Panc1 (cell line): ENCODE measurements at places on chromosomes 7 and 10. TPM values are rescaled to one million over a fixed set of nuclear protein-coding genes. Genes with fewer than 3 reads are reported as not detected.

GRCh38 chr10:95467162-95467599 lies 94.0 kb downstream of the SORBS1 start:
- DNase-seq = no peak

DNA sequence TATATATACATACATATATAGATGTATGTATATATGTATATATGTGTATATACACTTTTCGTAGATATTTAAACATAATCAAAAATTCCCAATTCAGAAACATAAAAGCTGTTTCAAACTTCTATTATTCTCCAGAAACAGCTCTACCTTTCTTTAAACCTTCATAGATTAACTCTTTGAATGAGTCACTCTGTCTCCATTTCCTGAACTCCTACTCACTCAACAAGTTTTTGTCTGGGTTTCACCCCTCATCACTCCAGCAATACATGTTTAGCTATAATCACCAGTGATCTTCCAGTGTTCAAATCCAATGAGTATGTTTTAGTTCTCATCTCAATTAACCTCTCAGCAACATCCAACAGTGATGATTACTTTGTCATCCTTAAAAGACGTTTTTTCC lies 9.6 kb downstream of the DGKB start:
- no peak for DNase-seq

GRCh38 chr10:109953766-109954165 lies 30.5 kb upstream of the XPNPEP1 start:
- DNase-seq = no peak

- peak; percentile 25 for DNase-seq
These were observed 200.7 kb downstream of the RAPGEF5 start for GRCh38 chr7:22156205-22156604.

DNA sequence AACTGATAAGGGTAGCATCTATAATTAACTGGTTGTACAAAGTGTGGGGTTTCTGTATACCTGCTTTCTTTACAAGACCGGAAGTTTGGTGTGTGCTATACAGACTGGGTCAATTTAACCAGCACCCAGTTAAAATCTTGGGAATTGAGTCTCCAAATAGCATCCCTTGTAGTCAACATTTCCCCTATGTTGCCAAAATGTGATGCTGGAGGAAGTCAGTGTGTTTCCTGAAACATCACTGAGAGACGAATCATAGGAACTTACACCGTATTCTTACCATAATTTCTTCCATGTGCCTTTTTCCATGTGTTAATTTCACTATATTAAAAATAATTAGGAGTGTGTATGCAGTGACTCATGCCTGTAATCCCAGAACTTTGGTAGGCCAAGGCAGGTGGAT lies 1.7 kb downstream of the AKR1C4 start:
- DNase-seq = no peak

- DNase-seq = no peak
These were observed 53.1 kb upstream of the C7orf33 start for GRCh38 chr7:148537435-148537834.

GRCh38 chr7:30863706-30864035 lies 48.0 kb upstream of the AQP1 start:
- no peak for DNase-seq

DNA sequence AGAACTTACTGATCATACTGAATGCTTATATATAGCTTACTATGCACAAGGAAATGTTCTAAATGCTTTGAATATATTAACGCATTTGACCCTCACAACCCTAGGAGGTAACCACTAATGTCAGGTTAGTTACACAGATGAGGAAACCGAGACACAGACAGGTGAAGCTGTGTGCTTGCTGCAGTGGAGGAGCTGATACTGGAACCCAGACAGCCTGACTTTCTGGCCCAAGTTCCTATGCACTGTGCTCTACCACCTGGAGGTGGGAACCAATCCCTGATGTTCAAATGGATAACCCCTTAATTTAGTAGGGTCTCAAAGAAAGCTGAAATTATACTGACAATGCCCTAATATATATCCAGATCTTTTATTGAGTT lies 119.6 kb downstream of the SORBS1 start:
- DNase-seq = no peak

DNA sequence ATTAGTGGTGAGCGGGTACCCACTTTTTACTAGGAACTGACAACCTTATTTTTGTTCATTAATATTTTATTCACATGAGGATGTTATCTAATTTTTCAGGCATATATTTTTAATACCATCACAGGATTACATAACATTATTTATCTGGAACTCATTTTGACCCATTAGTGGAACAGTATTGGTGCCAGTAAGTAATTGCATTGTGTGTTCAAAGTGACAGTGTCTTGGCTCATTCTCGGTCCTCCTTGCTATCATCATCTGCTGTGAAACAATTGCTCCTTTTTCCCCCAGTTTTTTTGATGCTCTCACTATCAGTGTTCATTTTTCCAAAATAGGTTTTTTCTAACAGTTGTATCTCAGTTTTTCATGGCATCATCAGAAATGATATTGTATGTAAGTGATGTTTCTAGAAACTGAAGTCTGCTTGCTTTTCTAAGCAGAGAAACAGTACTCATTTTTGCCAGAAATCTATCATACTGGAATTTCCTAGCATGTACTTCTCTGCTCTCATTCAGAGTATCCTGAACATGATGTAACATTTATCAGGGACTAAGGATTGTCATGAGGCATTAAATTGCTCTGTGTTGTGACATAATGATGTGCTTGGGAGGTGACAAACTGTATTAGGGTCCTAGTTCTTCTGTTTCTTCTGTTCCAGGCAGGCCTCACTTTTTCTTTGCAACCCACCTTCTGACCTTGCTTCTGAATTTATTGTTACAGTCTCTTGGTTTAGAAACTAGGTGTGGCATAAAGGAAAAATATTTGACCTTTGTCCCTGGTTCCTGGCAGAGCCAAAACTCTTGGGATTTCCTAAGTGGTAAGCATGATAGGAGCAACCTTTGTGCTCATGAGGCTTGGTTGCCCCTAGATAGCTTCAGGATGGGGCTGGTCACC lies 4.2 kb downstream of the NUB1 start:
- no peak for DNase-seq

- DNase-seq = no peak
These were observed 200.7 kb downstream of the CELF2 start for GRCh38 chr10:11218395-11218794.

- no peak for DNase-seq
These were observed 513.8 kb downstream of the MAGI2 start for GRCh38 chr7:78939669-78940068.

DNA sequence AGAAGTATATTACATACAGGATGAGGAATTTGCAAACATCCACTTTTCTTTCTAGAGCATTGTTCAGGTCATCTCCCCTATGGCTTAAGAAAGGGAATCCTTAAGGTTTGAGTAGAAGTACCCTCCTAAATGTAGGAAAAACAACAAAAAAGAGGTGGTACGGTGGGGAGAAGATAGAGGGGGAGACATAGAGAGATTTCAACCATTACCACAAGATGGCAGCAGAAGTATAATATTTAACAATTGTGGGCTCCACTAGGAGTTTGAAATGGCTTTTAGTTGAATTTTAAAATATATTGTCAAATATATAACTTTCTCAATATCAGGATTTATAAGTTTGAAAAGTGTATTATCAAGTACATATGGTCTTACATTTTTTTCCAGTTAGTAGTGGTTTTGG lies 72.7 kb upstream of the PRKG1 start:
- no peak for DNase-seq

- DNase-seq = peak; percentile 35
These were observed 30.6 kb downstream of the CISD1 start for GRCh38 chr10:58299580-58299979.

DNA sequence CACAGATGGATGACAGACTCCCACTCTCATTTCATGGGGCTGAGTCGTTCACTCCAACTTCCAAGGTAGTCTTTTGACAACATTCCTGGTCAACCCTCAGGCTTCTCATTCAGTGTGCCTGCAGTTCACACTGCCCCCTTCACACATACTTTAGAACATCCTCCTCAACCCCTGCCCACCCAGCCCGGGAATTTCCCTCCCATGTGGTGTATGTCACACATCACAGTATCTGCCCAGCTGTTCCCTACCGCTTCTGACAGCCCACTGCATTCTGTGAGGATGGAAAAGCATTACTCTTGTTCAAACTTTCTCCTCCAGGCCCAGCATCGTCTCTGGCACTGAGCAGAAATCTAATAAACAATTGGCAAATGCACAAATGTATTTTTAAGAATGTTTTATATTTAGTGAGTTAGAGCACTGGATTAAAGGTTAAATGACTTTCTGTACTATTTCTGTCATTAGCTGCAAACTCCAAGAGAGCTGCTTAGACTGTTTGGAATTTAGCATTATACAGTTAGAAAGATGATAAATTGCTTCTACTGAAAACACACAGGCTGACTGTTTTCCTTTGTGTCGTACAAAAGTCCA lies 110.4 kb downstream of the SFMBT2 start:
- no peak for DNase-seq

DNA sequence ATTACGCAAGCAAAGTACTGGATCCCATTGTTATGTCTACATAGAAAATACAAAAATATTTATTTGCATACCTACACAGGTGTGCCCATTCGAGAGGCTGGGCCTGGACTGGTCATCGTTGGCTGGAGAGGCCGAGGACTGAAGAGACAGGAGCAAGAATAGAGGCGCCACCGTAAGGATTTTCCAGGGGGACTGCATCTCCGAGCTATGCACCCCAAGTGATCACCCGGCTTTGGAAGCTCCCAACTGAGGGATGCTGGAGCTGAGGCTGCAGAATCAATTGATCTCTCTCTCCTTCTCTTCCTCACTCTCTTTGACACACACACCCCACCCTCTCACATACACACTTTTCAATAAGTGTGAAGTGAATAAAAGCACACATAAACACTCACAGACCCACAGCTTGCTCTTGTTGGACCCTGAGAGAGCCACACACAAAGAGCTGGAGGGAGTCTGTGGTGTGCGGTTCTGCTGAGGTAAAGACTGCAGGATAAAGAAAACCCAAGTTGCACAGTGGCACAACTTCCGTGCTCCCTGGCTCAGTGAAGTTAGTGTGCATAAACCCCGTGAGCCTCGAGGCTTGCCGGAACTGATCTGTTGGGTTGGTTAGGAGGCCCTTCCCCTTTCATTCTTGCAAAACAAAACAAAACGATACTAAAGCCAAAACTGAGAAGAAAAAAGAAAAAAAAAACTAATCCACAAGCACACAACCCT lies at the start of gene AOAH:
Gene AOAH (minus strand): TSS at position 544 of the 714 bp plus-strand sequence. CDS start 346 bp downstream, at position 198.
- no peak for DNase-seq

DNA sequence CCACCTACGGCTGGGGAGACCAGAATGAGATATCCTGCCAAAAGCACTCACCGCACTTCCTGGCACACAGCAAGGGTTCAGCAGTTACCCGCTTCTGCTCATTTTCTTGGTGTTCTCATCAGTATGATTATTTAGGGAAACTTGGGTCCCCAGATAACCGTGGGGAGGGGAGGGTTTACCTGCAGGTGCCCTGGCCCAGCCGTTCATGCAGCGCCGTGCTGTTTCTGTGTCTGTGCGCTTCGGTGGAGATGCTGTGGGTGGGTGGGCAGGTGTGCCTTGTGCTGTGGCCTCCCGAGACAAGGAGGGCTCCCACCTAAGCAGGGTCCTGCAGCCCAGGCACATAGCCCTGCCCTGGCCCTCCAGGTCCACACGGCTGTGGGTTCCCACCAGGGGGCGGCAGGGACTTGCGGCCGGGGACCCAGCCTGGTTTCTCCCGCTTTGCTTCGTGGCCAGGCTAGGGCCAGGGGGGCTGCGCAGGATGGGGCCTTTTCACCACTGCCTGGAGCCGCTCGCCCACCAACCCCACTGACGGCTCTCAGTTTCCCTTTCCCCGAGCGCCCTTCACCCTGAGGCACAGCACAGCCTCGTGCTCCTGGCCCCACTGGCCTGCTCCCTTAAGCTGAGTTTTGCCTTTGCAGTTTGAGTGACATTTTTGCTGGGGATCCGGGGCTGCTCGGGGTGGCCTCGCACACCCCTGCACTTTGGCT lies 78.5 kb downstream of the LHPP start:
- no peak for DNase-seq

- no peak for DNase-seq
These were observed 244.0 kb downstream of the SORCS1 start for GRCh38 chr10:106920538-106920937.

The ZNF425 gene
- 3.0 TPM for total RNA-seq

The SLC26A5 gene
- not detected for total RNA-seq

The CCDC126 gene
- 10.3 TPM for total RNA-seq

The KIF11 gene
- total RNA-seq = 47.8 TPM

The C10orf90 gene
- total RNA-seq = 0.67 TPM

The PNLIPRP3 gene
- total RNA-seq = not detected

The SLC18A3 gene
- total RNA-seq = not detected

The MMP21 gene
- not detected for total RNA-seq
